ENCODE measurements at places on chromosomes 2 and 18. TPM values are rescaled to one million over a fixed set of nuclear protein-coding genes. Genes with fewer than 3 reads are reported as not detected.

C2orf92 gene
- 15.1 TPM for total RNA-seq

NCKAP5 gene
- 7.4 TPM for total RNA-seq

MGAT4A gene
- 7.3 TPM for total RNA-seq

RBMS1 gene
- total RNA-seq, result 136 TPM

GRCh38 chr2:74887960-74888700 is 54.2 kb downstream of the HK2 start:
- H3K4me3 ChIP-seq, result peak overlapping the region; percentile 35
- H3K27me3 ChIP-seq, result peaks cover 2% of the 10 kb centered on the region
- no peaks in the 10 kb centered on the region for H3K4me1 ChIP-seq
- peaks cover 68% of the 10 kb centered on the region for H3K36me3 ChIP-seq
- DNase-seq, result no peak

GRCh38 chr18:77529492-77530176 is 280.0 kb downstream of the GALR1 start:
- H3K36me3 ChIP-seq, result no peaks in the 10 kb centered on the region
- H3K4me3 ChIP-seq, result no peak overlapping the region
- H3K27ac ChIP-seq, result no peak overlapping the region
- no peaks in the 10 kb centered on the region for H3K4me1 ChIP-seq
- peaks cover 10% of the 10 kb centered on the region for H3K27me3 ChIP-seq

- H3K36me3 ChIP-seq, result peaks cover 8% of the 10 kb centered on the region
- DNase-seq, result no peak
- H3K4me1 ChIP-seq, result peaks cover 9% of the 10 kb centered on the region
Observed at GRCh38 chr18:68441241-68441640, 273.7 kb downstream of the TMX3 start.

- peaks cover 3% of the 10 kb centered on the region for H3K4me1 ChIP-seq
- H3K27ac ChIP-seq, result no peak overlapping the region
- peaks cover 4% of the 10 kb centered on the region for H3K27me3 ChIP-seq
- H3K4me3 ChIP-seq, result no peak overlapping the region
Observed at GRCh38 chr18:36467614-36468013, 170.1 kb downstream of the FHOD3 start.

DNA sequence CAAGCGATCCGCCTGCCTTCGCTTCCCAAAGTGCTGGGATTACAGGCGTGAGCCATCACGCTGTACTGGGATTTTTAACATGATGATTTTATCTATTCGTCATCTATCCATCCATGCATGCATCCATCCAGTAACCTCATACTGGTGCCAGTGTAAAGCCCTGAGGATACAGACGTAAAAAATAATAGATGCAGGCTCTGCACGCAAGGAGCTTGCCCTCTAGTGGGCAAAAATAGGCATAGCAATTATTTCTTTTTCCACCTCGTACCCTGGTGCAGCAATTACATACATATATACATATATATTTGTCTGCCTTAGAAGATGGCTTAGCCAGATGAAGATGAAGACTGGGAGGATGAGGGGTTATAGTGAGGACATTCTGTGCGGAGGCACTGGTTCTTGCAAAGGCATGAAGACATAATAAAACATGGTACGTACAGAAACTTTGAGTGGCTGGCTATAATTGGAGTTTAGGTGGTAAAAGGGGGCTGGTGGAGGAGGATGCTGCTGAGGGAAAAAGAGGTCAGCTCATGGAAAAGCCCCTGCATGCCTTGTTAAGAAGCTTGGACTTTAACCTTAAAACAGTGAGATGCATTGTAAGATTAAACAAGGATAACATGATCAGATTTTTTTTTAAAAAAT is 19.6 kb upstream of the RPIA start:
- H3K27ac ChIP-seq, result no peak overlapping the region
- no peak overlapping the region for H3K4me3 ChIP-seq

DNA sequence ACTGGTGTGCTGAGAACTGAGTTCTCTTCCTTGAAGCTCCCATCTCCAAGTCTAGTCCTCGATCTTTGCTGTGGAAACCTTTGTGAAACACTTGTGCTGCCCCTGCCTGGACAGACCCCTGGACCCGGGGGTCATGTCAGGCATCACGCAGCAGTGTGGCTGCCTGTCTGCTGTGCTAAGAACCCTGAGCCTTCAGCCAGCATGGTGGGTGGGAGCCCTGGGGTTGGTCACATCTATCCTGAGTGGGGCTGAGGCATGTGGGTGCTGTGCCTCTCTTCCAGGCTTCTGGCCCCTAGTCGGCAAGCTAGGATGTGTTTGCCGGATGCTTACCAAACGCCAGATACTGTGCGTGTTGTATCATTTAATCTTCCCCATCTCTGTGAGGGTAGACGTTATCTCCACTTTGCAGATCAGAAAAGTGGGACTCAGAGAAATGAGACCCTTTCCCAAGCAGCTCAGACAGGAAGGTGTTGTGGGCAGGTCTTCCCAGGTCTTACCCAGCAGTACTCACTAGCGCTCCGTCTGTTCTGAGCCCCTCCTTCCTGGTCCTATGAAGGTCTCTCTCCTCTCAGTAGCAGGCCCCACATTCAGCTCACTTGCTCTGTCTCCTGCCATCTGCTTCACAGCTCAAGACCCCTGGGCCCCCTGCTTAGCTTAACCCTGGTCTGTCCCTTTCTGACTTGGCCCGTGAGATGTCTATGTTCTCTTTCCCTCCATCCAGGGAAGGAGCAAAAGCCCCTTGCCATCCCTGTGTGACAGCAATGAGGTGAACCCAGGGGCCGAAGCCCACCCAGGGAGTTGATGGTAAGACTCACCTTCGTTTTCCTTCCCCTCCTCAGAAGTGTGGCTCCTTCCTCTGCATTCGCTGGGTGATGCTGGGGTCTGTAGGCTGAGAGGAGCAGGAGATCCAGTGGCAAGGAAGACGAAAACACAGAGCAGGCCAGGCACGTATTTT is 242.8 kb downstream of the FAM210A start:
- H3K36me3 ChIP-seq, result peaks cover 41% of the 10 kb centered on the region
- no peaks in the 10 kb centered on the region for H3K27me3 ChIP-seq
- peaks cover 3% of the 10 kb centered on the region for H3K4me1 ChIP-seq
- no peak overlapping the region for H3K4me3 ChIP-seq
- DNase-seq, result no peak

DNA sequence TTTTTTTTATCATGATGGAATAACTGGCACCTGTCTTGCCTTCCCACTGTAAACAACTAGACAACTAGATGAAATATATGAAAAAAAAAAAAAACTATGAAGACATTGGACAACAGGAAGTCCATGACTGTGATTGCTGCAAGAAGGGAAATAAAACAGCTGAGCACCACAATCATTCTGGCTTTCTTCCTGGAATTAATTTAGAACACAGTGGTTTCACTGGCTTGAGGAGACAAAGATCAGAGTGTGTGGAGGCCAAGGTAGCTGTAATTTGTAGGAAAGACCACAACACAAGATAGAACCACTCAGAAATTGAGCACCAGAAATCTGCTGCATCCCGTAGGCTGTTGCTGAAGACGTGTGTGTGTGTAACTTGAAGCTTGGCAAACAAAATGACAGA is 121.1 kb upstream of the PID1 start:
- DNase-seq, result no peak
- no peaks in the 10 kb centered on the region for H3K4me1 ChIP-seq
- H3K36me3 ChIP-seq, result no peaks in the 10 kb centered on the region
- H3K4me3 ChIP-seq, result no peak overlapping the region
- peaks cover 3% of the 10 kb centered on the region for H3K27me3 ChIP-seq

DNA sequence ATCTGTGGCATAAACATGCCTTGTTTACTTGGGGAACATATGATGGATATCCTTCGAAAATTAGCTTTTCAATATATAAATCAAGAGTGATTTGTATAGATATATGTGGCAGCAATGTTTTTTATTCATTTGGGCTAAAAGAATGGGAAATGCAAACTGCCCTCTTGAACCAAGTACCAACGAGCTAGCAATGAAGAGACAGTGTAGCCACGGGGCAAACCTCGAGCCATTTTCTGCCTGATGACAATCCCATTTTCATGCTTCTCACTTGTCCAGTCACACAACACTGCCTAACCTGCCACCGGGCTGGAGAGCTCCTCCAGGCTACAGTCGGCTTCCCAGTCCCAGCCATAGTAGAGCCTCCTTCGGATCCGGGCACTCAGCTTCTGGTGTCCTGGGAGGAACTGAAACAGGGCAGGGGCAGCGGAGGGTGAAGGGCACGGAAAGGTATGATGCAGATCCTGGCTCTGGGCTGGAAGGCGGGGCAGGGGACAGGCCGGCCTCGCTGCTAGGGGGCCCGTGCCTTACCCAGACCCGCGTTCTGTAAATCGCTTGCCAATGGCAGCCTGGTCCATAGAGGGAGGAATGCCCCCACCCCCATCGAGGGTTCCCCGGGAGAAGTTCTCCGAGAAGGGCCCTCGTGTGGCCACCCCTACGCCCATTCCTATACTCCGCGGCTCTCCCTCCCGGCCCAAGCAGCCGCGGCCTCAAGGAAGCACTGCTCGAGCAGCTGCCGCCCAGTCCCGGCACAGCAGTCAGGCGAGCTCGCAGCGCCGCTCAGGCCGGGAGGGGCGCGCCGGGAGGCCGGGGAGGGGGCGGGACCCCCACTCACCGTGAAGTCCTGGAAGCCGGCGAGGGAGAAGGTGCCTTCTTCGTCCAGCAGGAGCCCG is 552 bp downstream of the CNPPD1 start:
- H3K4me1 ChIP-seq, result peaks cover 42% of the 10 kb centered on the region
- peak overlapping the region; percentile 91 for H3K4me3 ChIP-seq
- H3K36me3 ChIP-seq, result peaks cover 47% of the 10 kb centered on the region
- H3K27me3 ChIP-seq, result peaks cover 22% of the 10 kb centered on the region
- peak overlapping the region; percentile 74 for H3K27ac ChIP-seq
- no peak for DNase-seq

DNA sequence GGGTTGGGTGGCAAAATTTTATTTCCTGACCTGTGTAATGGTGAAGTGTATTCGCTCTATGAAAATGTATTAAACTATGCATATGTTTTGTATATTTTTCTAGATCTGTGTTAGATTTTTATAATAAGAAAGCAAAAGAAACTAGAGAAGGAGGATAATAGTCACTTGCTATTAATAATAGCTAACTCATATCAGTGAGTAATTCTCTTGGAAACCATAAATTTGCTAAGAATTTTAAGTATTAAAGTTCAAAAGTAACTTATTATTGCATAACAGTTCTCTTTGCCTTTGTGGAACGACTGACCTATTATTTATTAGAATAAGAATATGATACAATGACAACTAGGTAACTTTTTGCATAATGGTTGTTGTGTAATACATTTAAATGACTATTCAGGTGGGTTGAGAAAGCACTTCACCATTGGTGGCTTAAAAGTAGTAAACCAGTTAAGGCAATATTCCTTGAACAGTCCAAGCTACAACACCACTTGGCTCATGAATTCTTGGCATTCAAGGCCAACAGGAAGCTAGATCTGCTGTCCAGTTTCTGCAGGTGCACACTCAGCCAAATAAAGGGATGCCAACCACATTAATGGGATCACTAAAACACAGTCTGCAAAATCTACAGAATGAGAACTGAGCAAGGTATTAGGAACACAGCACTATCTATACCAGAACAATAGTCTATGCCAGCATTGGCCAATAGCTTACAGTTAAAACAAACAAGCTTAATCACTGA is 921.3 kb downstream of the CPS1 start:
- no peaks in the 10 kb centered on the region for H3K4me1 ChIP-seq
- H3K27ac ChIP-seq, result no peak overlapping the region
- H3K27me3 ChIP-seq, result peaks cover 2% of the 10 kb centered on the region
- no peak overlapping the region for H3K4me3 ChIP-seq
- no peak for DNase-seq

- H3K4me3 ChIP-seq, result no peak overlapping the region
- H3K4me1 ChIP-seq, result peaks cover 5% of the 10 kb centered on the region
- no peak overlapping the region for H3K27ac ChIP-seq
- H3K27me3 ChIP-seq, result no peaks in the 10 kb centered on the region
- no peak for DNase-seq
Observed at GRCh38 chr18:5429681-5430080, 114.1 kb downstream of the EPB41L3 start.

DNA sequence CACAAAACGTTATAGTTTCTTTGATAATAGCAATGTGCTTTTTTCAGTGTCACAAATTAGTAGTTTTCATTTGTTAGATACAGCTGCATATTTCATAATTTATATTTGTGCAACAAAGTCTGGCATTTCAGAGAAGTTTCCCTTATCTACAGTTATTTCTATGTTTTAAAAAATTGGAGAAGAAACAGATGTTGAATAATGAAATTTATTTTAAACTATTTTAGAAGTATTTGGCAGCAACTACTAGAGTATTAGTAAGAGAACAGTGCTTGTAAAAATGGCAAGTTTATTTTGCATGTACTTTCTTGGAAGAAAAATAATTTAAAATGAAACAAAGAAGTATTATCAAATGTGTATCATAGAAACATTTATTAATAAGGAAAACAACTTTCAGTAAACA is 68.6 kb upstream of the COL5A2 start:
- no peak for DNase-seq
- peaks cover 5% of the 10 kb centered on the region for H3K27me3 ChIP-seq
- no peak overlapping the region for H3K4me3 ChIP-seq
- H3K4me1 ChIP-seq, result no peaks in the 10 kb centered on the region

- H3K4me3 ChIP-seq, result no peak overlapping the region
- H3K27me3 ChIP-seq, result no peaks in the 10 kb centered on the region
- no peak for DNase-seq
- no peak overlapping the region for H3K27ac ChIP-seq
- no peaks in the 10 kb centered on the region for H3K36me3 ChIP-seq
Observed at GRCh38 chr18:63828656-63829055, 53.4 kb downstream of the SERPINB7 start.

Measured in endothelial cell (in vitro differentiated cells).